ENCODE measurements at places on chromosomes 7 and 10.
A peak's percentile ranks its signal among the peaks of the same experiment; 100 is the strongest.

- DNase-seq = no peak
These were observed 139.8 kb upstream of the ZEB1 start for GRCh38 chr10:31179091-31179680.

DNA sequence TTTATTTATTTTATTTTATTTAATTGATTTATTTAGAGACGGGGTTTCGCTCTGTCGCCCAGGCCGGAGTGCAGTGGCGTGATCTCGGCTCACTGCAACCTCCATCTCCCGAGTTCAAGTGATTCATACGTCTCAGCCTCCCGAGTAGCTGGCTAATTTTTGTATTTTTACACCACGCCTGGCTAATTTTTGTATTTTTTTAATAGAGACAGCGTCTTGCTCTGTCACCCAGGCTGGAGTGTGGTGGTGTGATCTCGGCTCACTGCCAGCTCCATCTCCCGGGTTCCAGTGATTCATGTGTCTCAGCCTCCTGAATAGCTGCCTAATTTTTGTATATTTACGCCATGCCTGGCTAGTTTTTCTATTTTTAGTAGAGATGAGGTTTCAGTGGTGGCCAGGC is 34.2 kb downstream of the AP5Z1 start:
- DNase-seq = no peak

DNA sequence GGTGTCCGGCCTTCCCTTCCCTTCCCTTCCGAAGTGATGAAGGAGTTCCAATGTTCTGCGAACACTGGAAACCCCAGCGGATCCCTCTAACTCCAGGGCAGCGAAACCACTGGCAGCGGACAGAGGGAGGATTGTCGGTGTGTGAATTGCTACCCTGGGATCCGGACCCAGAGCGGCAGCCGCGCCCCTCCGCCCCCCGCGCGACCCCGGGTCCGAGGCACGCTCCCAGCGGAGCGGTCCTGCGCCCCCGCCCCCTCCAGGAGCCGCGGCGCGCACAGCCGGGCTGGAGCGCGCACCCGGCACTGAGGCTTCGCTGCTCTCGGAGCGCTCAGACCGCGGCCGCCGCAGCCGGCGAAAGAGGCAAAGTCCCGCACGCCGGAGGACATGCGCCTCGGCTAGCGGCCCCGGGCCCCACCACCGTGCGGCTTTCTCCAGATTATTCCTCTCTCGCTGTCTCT is at the start of gene PTPRZ1:
PTPRZ1 (plus strand) TSS at position 331 of the 458 bp plus-strand sequence. CDS start 339 bp downstream, outside the sequence.
- DNase-seq = no peak

DNA sequence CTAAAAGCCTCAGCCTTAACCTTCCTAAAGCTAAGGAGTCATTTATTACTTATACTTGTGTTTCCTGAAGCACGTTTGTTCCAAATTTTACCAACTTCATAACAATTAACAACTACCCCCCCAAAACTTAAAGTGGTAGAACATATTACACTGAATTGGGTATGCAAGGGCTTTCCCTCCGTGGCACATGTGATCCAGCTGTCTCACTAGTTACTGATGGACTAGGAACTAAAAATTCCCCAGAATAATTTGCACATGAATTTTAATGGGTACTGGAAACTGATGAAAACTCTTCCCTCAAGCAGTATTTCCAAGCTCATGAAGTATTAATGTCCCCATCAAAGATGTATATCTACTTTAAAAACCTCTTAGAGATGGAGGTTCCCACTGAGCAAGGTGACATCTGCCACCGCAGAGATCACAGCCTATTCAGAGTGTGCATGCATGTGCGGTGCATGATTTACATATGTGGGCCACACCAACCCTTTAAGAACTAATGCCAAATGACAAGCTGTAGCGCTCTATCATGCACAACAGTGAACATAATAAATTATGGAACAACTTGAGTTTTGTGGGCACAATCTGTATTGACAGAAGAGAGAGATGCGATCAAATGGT is 139.9 kb upstream of the ADCY1 start:
- DNase-seq = no peak

DNA sequence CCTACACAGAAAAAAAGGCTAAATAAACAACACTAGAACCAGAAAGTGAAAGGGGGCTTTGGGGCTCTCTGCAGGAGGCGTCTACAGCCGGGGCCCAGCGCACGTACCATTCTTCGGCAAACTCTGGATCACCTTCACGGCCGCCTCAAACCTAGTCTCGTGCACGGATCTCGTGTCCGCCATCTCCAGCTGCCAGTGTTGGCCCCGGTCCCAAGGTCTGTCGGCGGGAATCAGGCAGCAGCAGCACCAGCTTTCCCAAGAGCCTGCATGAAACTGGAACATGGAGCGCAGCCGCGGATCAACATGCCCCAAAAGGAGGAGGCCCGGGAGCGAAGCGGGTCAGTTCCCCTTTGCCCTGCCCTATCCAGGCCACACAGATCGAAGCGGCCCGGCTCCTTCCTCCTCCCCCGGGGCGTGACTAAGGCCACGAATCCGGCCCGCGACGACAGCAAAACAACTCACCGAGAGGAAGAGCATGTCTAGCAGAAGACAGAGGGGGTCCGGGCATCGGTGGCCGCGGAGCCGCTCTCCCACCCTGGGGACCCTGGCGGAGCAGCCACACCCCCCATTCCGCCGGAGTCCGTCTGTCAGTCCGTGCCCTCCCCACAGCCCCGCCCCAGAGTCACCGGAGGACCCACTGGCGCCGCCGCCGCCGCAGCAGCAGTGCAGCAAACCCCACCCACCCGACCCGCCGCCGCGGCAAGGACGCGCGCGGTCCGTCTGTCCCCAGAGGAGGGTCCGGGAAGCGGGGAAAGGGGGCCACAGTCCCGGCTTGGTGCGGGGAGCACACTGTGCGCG is at the start of gene ACBD5:
ACBD5 (minus strand) TSS at position 586 of the 798 bp plus-strand sequence; CDS start at position 477, 109 bp downstream.
- DNase-seq = peak; percentile 27

- no peak for DNase-seq
These were observed 500.9 kb upstream of the ZMIZ1 start for GRCh38 chr10:78567680-78568455.

- no peak for DNase-seq
These were observed 22.4 kb upstream of the KLF6 start for GRCh38 chr10:3807211-3807927.

GRCh38 chr7:49670991-49671390 is 102.4 kb upstream of the VWC2 start:
- DNase-seq = no peak

GRCh38 chr7:140230861-140231770 is 54.3 kb upstream of the KDM7A start:
- DNase-seq = peak; percentile 16

DNA sequence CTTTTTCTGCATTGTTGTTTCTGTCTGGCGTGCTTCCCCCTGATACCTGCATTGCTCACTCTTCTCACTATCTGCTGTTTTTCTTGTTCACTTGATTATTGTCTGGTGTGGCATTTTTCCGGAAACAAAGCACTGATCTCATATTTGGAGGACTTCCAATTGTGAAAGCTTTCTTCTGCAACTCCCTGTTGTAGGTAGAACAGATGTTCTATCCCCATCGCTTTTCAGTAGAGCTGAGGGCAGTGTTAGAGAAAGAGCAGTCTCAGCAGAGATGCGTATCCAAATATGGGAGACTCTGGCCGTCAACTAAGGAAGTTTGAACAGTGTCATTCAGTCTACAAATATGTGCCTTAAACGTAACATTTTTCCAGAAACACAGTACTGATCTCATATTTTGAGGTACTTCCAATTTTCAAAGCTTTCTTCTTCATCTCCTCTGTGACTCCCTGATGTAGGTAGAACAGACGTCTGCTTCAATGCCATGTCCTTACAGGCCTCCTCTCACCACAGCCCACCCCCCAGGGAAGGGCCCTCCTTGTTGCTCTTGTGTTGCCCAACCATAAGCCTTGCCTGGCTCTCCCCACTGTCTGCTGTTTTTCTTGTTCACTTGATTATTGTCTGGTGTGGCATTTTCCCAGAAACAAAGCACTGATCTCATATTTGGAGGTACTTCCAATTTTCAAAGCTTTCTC is 27.1 kb upstream of the GJD4 start:
- DNase-seq = no peak

DNA sequence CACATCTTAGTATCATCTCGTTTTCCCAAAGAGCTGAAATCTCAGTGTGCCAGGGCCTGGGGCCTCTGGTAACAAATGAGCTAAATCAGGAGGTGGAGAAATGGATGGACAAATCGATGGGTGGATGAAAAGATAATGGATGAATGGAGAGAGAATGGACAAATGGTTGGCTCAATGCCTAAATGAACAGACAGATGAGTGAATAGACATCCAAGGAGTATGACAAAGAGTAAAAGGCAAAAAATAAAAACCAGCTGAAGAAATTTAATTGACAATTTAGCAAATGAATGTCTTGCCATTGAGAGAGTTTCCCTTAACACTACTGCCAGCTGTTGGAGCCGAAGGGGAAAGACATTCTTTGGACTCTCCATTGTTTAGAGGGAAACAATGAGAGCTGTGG is 8.0 kb downstream of the SYCE1 start:
- DNase-seq = no peak

DNA sequence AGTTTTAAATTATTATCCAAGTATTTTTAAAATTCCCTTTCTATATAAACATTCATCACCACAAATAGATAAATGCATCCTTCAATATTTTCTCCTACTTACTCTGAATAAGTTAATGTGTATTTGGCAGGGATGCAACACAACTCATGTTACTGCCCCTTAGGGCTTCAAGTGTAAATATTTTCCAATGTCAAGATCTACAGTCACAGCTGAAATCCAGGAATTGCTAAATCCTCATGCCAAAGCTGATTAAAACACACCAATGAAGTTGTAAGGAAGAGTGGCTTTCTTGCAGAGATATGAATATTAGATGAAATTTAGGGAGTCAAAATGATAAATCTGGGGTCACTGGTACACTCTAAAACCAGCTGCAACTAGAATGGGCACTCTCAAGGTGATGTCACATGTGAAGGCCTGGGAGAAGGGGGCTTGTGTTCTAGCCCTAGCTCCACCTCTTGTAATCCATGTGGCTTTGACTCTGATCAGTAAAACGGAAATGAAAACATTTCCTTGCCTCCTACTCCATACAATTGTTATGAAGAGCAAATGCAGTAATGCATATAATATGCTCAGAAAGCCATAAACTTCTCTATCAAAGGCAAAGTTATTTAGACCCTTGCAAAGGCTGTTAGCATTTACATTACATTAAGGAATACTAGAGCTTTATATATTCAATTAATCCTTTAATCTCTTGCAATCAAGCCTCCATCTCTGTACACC is 228.1 kb upstream of the NFE2L3 start:
- no peak for DNase-seq

DNA sequence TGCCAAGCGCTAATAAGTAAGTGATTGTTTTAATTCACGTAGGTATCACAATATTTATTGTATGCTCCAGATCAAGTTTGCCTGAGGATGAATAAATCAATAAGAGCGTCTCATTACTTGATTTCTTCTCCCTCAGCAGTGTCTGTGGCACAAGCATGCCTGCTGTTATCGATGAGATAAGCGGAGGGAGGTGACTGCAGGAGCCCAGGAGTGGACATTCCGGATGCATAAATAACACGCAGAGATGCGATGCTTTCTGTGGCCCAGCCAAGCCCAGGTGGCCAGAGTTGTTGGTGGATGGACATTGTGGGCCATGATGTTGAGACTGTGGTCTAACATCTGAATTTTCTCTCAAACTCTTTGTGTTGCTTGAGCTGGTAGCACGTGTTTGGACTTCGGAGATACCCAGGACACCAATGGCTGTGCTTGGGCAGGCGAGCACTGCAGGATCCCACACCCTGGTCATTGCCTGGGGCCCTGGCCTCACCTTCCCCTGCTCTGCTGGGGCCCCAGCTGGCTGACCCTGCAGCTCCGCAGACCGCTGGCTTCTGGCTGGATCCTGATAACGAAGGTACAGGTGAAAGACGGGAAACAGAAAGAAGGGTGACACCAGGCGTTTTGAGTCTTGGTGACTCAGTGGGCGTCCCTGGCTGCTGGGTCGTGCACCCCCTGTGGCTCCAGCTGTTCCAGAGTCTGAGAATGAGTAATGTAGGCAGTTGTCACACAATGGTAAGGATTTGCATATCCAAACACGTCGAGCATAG is 31.2 kb upstream of the MNX1 start:
- DNase-seq = no peak

- DNase-seq = no peak
These were observed 169.2 kb downstream of the SUGCT start for GRCh38 chr7:40303996-40304395.

GRCh38 chr10:49056356-49056755 is 59.0 kb downstream of the VSTM4 start:
- no peak for DNase-seq

- no peak for DNase-seq
These were observed 94.7 kb downstream of the HDAC9 start for GRCh38 chr7:18590241-18590640.

- peak; percentile 3 for DNase-seq
These were observed 198.9 kb upstream of the AUTS2 start for GRCh38 chr7:69399401-69399800.

DNA sequence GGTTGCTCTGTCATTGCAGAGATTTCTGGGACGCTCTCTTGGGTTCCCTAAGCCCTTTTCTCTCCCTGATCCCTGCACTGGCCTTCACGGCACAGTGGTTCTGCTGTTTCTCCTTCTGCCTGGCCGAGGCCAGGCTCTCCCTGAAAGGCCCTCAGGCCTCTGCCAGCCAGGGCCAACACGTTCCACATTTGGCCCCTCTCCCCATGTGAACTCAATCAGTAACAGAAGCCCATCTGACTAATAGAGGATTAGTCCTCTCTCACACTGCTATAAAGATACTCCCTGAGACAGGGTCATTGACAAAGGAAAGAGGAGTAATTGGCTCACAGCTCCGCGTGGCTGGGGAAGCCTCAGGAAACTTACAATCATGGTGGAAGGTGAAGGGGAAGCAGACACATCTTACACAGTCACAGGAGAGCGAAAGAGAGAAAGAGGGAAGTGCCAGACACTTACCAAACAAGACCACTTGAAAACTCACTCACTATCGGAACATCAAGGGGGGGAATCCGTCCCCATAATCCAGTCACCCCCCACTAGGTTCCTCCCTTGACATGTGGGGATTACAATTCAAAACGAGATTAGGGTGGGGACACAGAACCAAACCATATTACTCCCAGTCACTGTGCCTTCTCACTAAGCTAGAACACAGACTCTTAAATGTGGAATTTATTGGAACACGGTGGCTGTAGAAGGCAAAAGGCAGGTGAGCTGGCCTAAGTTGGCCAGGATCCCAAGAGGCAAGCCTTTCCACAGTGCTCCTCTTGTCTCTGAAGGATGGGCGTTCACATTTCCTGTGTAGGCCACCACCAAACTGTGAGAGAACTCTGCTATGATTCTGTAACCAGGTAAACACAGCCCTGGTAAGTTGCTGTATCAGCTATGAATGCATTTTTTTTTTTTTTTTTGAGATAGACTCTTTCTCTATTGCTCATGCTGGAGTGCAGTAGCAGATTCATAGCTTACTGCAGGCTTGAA is 8.8 kb downstream of the FZD8 start:
- no peak for DNase-seq
